HT1080 (cell line): ENCODE measurements at places on chromosomes 5 and 9.

- DNase-seq, result no peak
These were observed 129.6 kb downstream of the IZUMO3 start for GRCh38 chr9:24416136-24416535.

DNA sequence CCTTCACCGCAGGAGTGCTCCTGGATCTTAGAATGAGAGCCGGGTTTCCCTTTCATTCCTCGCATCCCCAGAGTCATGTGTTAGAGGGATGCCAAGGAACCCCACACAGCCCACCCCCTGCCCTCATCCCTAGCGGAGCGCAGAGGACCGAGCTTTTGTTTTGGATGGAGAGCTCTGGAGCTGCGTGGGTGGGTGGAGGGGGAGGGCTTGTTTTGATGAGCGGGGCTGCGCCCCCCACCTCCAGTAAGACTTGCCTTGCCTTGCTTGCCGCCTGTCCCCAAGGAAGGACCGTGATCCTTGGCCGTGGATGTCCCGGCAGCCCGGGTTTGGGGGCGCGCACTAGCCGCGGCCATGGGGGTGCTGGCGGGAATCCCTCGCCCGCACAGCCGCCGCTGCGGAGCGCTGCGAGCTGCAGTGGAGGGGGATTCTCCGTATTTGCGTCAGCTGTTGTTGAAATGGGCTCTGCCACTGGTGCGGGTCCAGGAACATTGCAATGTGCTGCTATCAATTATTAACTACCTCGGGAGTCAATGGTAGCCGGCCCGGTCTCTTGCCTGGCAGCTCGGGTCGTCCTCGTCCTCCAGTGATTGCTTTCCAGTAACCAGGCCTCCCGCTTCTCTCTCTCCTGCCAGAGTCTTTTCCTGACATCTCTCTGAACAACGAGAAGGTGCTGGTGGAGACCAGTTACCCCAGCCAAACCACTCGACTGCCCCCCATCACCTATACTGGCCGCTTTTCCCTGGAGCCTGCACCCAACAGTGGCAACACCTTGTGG, 1.0 kb downstream of the EGR1 start:
- DNase-seq, result no peak

DNA sequence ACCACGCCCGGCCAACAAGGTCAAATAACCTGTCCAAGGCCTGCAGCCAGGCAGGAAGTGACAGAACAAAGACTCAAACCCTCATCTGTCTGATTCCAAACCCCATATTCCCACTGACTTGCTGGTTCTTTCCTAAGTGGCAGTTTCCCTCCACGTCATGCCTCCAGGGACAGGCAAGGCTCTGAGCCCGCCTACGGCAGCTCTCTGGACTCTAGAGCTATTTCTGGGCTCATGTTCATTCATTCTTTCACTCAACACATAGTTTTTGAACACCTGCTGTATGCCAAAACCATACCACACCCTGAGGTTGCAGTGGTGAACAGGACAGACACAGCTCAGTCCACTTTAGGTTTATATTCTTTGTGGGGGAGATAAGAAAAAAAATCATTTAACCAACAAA, 5.2 kb upstream of the FBP1 start:
- no peak for DNase-seq

- no peak for DNase-seq
These were observed 72.8 kb upstream of the BOD1 start for GRCh38 chr5:173689171-173689736.

DNA sequence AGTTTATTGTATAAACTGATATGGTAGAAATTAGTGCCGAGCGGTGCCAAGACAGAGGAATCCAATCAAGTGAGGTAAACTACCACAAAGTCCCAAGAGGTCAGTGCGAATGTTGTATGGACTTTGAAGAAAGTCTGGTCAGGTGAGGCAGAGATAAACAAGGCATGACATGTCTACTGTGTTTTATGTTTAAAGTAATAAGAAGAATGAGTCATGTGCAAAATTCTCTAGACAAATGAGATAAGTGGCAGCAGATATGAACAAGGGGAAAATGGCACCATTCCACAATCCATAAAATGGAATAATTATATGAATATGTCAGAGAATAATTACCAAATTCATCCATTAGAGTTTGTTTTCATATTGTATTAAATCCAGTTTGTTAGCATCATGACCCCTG, 364.1 kb upstream of the CCNH start:
- no peak for DNase-seq

DNA sequence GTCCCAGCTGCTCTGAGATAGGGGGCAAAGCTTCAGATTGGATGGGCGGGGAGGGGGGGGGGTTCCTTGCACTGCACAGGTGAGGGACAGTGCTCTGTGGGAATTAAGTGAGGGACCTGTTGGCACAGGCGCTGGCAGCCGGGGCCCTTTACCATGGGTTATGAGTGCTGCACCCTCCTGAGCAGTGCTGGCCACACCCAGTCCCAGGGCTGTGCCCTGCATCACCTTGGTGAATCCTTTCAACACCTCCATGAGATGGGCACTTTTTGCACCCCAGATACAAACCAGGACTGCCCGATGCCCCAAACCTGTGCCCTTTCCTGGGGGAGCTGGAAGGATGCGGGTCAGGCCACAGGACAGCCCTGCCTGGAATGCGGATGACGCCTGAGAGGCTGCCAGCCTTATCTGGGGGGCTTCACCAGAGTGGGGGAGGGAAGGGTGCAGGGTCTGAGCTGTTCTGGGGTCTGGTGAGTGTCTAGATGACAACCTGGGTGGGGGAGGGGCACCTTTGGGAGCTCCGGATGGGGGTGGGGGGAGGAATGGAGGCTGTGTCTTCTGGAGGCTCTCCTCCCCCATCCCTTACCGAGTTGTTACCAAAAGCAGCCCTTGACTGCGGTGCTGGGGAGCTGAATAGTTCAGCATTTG, 5.2 kb downstream of the CRB2 start:
- no peak for DNase-seq

DNA sequence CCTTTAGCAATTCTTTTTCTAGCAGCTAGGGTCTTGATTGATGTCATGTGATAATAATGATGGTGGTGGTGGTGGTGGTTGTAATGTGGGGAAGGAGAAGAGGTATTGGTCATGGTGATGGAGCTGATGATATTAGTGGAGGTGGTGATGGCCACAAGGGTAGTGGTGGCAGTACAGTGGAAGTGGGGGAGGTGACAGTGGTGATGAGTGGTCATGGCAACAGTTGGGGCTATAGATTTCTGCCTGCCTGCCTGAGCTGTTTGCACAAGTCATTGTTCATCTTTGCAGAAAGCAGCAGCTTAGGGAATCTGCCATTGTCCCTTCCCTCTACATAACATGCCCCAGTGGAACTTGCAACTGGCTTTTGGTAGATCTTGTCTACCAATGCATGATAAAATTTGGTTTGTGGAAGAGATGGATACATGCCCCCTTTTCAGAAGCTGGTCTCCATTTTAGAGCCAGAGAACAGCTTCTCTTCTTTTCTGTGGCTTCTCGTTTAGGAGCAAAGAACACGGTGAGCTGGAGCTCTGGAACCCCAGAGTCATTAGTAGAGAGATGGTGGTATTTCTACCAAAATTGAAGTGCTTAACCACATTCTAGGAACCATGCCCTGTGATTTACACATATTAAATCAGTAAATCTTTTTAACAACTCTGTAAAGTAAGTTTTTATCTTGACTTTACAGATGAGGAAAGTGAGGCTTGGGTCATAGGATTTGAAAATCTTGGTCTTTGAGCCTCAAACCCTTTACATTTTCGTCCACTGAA, 100.3 kb downstream of the AOPEP start:
- DNase-seq, result no peak

GRCh38 chr5:172769616-172770373, 1.2 kb downstream of the DUSP1 start:
- DNase-seq, result no peak

GRCh38 chr5:168023191-168023590, 268.3 kb upstream of the WWC1 start:
- DNase-seq, result no peak

DNA sequence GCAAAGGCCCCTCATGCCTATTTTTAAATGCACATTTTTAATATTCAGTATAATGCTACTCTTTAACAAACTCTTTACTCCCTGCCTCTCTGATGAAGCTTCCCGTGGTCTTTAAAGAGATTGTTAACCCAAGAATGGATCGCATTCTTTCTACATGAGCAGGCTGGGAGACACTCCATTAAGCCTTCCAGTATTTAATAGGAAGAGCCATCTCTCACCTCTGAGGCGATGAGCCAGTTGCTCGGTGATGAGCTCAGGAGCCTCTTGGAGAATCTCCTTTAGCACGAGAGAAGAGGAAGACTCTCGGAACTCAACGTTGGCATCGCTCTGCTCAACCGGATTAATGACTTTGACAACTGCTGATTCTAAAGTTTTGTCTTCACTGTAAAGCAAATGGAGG, 59.6 kb downstream of the PRUNE2 start:
- DNase-seq, result no peak

GRCh38 chr9:130664251-130665028, at the start of gene PRDM12:
Gene PRDM12, plus strand, starts transcription at chr9:130664594. Its CDS starts 60 bp downstream, at chr9:130664654.
- DNase-seq, result no peak

DNA sequence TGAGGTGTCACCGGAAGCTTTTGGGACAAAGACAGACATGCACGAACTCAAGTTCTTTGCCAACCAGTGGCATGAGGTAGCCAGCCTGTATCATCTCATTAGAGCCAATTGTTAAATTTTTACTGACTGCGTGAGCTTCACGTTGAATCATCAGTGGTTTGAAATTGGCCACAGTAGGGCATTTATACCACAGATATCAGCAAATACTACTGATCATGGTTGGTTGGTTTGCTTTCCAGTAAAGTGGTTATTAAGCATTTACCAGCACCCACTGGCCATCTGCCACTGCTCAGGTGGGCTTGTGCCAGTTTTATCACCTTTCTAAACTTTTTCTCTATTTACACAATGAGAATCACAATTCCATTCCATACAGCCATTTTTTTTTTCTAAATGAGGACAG, 28.4 kb upstream of the SHC3 start:
- no peak for DNase-seq

DNA sequence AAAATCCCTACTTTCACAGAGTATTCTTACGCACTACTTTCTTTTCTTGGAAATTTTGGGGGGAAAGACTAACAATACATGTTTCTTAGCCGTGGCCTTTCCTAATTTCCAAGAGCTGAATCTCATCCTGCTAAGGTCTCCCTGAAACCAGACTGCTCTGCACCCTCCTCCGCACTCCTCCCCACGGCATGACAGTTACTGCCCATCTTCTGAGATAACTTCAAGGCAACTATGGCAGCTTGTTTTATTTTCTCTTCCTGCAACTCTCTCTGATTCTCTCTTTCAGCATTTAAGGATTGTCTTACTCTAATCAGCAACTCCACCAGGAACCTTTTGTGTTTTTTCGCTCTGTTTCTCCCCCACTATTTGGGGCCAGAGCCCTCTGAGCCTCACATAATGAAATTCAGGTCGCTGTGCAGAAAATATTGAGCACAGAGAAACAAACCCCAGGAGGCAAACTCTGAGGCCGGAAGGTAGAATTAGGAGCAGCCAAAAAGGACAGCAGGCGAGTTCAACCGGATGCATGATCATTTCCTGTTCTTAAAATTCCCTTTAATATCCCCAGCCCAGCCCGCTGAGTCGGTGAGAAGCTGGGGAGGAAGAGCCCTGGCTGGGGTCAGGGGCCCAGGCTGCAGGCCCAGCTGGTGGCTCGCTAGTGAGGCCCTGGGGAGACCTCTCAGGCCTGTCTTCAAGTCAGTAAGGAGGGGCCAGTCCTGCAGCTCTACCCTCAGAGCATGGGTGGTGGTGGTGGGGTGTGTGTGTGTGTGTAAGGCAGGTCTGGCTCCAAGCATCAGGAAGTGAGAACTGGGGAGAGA, 213.6 kb upstream of the S1PR3 start:
- DNase-seq, result peak; percentile 75

GRCh38 chr9:16258191-16258590, 612.3 kb downstream of the BNC2 start:
- DNase-seq, result no peak

- no peak for DNase-seq
These were observed 109.6 kb downstream of the ROR2 start for GRCh38 chr9:91840469-91840868.

GRCh38 chr5:120368923-120369715, 95.0 kb upstream of the PRR16 start:
- no peak for DNase-seq

GRCh38 chr5:79513704-79514390, at the start of gene HOMER1:
Gene HOMER1, minus strand, starts transcription at chr5:79514134. Its CDS starts 1,360 bp downstream, at chr5:79512774.
- DNase-seq, result peak; percentile 62

- DNase-seq, result no peak
These were observed 195.6 kb downstream of the PIK3R1 start for GRCh38 chr5:68411161-68411560.

DNA sequence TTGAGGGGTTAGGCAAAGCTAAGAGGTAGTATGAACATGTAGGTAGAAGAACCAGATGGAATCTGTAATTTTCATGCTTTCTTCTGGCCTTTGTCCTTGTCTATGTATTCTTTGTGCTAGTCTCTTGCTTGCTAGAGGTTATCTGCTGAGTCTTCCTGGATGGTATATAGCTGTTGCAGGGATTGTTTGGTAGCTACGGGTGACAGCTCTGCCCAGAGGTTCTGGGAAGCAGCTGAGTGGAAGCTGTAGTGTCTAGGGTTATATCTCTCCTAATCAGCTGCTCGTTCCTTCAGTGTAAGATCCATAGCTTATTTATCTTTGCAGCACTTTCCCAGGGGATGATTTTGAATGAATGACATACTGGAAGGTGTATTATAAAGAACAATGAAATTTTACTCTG, 100.3 kb downstream of the ATG10 start:
- no peak for DNase-seq

DNA sequence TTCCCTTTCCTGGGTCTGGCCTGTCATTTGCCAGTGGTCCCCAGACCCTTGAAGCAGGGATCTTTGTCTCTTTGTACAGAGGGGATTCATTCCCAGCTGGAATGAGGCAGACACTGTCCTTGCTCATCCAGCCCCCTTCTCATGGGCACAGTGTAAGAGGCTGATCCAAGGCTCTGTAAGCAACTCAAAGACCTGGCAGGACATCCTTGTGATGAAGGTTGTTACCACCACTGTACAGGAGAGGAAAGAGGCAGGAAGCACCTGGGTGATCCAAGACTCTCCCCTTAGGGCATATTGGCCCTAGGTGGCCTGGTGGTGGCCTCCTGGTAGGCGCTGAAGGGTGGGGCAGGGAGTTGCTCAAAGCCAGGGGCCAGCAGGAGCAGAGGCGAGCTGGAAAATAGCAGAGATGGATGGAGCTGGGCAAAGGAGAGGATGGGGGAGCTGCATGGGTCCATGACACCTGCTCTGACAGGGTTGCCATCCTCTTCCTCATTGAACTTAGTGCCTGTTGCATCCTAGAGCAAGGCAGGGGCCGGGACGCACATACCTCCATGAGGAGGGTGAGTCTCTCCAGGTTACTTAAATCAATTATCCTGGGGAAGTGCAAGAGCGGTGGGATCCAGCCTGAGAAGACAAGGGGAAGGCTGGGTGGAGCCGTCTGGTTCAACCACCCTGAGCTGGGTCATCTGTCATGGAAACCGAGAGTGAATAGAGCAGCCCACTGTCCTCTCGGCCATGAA, 9.8 kb upstream of the GADD45G start:
- DNase-seq, result no peak

GRCh38 chr5:174205939-174206338, 160.4 kb downstream of the NSG2 start:
- no peak for DNase-seq

- no peak for DNase-seq
These were observed 5.7 kb upstream of the PTGR1 start for GRCh38 chr9:111605041-111605559.
